ENCODE measurements at places on chromosomes 11 and 22.

DNA sequence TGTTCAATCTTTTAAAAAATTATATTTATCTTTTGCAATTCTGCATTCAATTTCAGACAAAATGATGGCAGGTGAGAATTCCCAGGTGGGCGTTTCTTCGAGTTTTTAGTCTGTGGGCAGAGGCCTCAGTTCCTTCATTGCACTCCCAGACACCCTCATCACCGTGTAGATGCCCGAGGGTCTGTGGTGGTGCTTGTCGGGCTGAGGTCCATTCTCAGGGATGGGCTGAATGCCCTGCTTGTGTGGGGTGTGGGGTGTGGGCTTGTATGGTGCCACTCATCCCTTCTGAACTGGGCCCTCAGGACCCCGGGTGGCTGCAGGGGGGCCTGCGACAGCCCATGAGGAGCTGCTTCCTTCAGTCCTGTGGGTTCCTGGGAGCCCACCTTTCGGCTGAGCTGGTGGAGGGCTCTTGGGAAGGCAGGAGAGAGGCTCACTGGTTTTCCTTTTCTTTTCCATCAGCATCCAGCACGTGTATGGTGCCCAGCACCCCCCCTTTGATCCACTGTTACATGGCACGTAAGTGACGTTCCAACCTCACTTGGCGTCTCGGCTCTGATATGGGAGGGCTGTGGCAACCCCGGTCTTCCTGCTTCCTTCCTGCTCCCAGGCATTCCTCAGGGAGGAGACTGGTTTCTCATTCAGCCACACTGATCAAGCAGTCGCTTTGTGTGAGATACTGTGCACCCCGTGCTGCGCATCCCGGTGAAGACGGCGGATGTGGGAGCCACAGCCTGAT is 29.8 kb downstream of the TBC1D22A start:
- DNase-seq, result no peak

GRCh38 chr11:108931168-108931567 is 266.3 kb downstream of the DDX10 start:
- DNase-seq, result peak; percentile 39

- no peak for DNase-seq
Observed at GRCh38 chr22:35148381-35148780, 82.4 kb downstream of the ISX start.

DNA sequence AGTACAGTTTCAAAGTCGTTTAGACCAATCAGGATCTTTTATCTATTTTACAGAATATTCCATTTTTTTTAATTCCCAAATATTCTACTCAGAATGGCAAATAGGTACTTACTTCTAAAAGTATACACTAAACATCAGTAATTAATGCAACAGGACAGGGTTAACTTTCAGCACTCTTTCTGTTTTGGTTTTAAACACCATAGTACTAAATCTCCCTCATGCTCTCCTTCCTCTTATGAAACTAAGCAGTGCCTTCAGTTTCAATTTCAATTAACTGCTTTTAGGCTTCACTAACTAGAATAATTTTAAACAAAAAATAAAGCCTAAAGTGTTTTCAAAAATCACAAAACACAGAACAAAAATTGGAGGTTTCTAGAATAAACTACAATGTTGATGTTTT is 57.9 kb downstream of the NOX4 start:
- DNase-seq, result no peak

- peak; percentile 82 for DNase-seq
Observed at GRCh38 chr11:64865286-64866172, 12.9 kb downstream of the EHD1 start.

DNA sequence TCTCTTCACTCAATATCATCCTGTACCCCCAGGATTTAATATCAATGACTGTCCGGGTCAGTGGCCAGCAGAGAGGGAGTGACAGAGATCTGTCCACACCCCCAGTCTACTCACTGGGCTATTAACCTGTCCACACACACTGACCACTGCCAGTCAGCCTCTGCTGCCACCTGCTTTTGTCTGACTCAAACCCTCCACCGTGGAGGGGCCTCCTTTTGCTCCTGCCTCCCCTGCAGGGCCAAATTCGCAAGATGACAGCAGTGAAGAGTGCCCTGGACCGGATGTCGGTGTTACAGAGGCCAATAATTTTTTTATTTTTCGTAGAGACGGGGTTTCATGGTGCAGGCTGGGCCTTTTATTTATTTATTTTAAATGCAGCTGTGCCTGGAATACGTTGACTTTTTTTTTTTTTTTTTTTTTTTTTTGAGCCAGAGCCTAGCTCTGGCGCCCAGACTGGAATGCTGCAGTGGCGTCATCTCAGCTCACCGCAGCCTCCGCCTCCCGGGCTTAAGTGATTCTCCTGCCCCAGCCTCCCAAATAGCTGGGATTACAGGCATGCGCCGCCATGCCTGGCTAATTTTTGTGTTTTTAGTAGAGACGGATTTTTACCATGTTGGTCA is 5.1 kb downstream of the PDXP start:
- DNase-seq, result peak; percentile 61

GRCh38 chr11:74566146-74566960 is 26.0 kb upstream of the POLD3 start:
- no peak for DNase-seq

DNA sequence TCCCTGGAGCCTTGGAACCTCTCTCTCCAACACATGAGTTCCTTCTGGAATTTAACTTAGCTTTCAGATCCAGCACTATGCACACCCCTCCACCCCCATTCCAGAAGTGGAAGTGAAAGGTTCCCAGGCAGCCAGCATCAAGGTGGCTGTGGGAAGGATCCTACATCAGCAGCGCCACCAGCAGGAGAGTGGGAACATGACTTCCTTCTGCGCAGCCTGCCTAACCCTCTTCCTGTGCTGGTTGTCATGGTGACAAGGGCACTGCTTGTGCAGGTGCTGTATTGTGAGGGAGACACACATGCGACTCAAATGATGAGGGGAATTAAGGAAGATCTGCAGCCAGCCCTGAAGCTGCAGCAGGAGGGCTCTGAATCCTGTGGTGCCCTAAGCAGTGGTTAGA is 904.5 kb upstream of the API5 start:
- DNase-seq, result no peak

GRCh38 chr11:69915501-69916250 is 96.5 kb upstream of the FGF3 start:
- peak; percentile 39 for DNase-seq

DNA sequence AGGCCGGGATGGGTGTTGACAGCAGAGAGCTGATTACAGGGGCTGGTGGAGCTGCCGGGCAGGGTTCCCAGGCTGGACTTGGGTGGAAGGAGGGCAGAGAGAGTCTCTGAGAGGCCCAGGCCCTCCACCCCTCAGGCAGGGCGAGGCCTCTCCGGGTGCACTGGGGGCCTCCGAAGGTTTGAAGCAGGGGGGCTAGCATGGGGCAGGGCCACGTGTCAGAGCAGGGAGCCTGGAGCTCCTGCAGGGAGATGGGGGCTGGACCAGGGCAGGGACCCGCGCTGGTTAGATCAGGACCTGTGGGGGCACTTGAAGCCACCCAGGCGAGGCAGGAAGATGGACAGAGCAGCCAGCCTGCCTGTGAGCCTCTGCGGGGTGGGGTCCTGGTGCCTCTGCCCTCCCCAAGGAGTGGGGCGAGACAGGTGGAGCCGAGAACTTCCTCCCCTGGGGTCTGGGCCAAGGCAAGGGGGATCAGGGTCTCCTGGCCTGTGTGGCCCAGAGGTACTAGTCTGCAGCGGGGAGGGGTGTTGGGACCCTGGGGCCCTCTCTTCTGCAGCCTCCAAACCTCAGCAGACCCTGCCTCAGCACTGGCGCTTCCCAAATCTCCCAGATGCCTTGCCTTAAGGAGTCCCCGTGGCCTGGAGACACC is 911 bp downstream of the PANX2 start:
- no peak for DNase-seq

- no peak for DNase-seq
Observed at GRCh38 chr22:30398685-30399680, 2.2 kb downstream of the SEC14L2 start.

GRCh38 chr11:62567018-62567633 is 6.6 kb downstream of the EEF1G start:
- no peak for DNase-seq

GRCh38 chr11:86244063-86244521 is 461 bp upstream of the EED start:
- DNase-seq, result peak; percentile 81

GRCh38 chr11:20114588-20114987 is 45.7 kb downstream of the DBX1 start:
- no peak for DNase-seq

DNA sequence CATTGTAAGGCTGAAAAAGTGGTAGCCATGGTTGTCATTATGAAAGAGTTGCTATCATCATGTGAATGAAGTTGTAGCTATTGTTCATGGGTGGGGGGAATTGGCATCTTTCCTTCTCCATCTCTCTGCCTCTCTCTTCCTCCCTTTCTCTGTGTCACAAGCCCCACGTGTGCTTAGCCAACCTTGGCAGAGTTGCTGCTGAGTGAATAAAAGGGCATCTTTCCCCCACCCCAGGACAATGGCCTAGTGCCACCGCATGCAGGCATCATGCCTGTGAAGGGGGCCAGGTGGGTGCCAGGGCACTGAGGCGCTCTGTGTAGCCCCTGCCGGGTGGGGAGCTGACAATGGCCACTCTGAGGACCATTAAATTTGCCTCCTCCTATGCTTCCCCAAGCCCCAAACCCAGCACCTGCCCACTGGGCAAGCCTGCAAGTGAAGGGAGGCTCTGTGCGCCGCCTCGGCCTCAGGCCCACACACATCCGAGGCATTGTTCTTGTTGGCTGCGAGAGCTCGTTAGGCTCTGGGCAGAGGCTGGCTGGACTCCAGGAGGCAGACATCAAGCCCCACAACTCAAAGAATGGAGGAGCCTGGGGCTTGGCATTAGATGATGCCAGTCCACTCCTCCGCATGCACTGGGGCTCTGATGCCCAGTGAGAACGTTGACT is 103.9 kb downstream of the SEZ6L start:
- no peak for DNase-seq

GRCh38 chr11:110720431-110721275 is 8.4 kb upstream of the ARHGAP20 start:
- peak; percentile 87 for DNase-seq

- DNase-seq, result no peak
Observed at GRCh38 chr11:64036087-64037026, 626 bp downstream of the FLRT1 start.

- DNase-seq, result peak; percentile 49
Observed at GRCh38 chr22:44143105-44143474, 37.6 kb upstream of the PARVG start.

- DNase-seq, result no peak
Observed at GRCh38 chr11:64933935-64934681, 1.6 kb downstream of the GPHA2 start.

DNA sequence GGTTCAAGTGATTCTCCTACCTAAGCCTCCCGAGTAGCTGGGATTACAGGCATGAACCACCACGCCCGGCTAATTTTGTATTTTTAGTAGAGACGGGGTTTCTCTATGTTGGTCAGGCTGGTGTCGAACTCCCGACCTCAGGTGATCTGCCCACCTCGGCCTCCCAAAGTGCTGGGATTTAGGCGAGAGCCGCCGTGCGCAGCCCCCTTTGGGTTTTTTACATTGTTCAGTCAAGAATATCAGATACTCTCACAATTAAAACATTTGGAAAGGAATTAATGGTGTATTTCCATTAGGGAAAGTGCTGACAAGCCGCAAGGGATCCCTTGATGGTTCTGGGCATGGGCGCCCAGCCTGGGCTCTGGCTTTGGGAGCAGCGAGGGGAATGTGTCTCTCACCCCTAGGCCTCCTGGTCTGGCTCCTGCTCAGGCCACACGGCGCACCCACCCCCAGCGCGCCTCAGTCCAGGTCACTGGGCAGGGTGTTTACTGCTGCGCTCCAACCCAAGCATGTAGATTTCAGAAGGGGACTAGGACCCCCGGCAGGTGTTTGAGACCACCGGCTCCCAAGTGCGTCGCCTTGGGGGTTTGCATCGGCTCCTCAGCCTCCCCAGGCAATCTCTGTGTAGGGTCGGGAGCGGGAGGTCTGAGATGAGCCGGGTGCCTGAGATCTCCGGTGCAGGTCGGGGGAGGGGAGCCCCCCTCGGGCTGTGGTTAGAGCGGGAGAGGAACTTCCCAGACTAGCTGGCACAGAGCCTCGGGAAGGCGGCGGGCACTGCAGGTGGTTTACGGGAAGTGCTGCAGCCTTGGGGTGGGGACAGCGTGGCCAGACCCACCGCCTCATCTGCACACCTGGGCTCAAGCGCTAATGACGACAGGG is 809 bp upstream of the IRF7 start:
- DNase-seq, result no peak

GRCh38 chr22:46672731-46673130 is 52.5 kb downstream of the GRAMD4 start:
- DNase-seq, result no peak

- no peak for DNase-seq
Observed at GRCh38 chr11:88275636-88276035, 61.9 kb downstream of the CTSC start.

DNA sequence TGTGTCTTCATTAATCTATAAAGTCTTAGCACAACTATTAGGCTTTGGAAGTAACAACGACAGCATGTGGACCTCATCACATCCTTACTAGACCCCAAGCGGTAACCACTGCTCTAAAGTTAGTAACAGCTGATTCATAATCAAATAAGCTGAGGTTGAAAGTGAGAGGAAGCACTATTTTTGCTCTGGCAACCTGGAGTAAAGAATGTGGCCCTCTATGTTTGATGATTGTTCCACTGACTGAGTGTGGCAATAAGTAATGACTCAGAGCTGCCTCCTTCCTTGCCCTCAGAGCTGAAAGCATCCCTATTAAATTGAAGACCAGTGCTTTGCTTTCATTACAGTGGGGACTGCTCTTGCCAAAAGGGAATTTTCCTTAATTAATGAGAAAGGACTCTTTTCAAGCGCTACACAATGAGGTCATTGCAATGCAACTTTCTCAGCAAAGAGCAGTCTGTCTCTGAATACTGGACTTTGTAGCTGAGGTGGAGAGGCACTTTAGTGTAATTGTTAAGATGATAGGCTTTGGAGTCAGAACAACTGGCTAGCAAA is 906.1 kb upstream of the RAG2 start:
- peak; percentile 57 for DNase-seq

DNA sequence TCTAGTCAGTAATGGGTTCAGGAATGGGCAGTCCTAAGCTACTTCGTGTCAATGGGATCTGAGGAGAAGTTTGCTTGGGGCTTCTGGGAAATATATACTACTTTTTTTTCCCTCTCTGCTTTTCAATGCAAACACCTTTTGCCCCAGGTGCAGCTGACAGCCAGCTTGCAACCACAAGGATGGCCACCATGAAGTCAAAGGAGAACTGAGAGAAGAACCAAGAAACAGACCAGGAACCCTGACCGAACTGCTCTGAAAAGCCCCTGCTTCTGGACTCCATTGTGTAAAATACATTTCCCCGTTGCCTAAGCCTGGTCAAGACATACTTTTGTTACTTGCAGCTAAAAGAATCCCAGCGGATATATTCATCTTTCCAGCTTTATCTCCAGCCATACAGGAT is 20.1 kb upstream of the CD44 start:
- no peak for DNase-seq
